ENCODE measurements at places on chromosomes 16 and 17. TPM values are rescaled to one million over a fixed set of nuclear protein-coding genes. Genes with fewer than 3 reads are reported as not detected.

TNK1 gene
- 1.7 TPM for total RNA-seq

CMTM2 gene
- not detected for total RNA-seq

MTMR4 gene
- total RNA-seq, result 7.3 TPM

PYY gene
- total RNA-seq, result not detected

HP gene
- not detected for total RNA-seq
